ENCODE measurements at places on chromosomes 1 and 21. TPM values are rescaled to one million over a fixed set of nuclear protein-coding genes. Genes with fewer than 3 reads are reported as not detected.

NEK2 gene
- total RNA-seq, result 36.8 TPM

LMOD1 gene
- not detected for total RNA-seq

TMEM61 gene
- not detected for total RNA-seq

RGS18 gene
- total RNA-seq, result not detected

USF1 gene
- total RNA-seq, result 57.5 TPM

ANGPTL1 gene
- not detected for total RNA-seq

TMEM50A gene
- 136 TPM for total RNA-seq

MAN1C1 gene
- total RNA-seq, result 13.3 TPM

RASSF5 gene
- total RNA-seq, result 240 TPM

LRRC3 gene
- total RNA-seq, result 2.8 TPM

OR2L2 gene
- total RNA-seq, result 0.12 TPM

NKAIN1 gene
- total RNA-seq, result not detected

BACE2 gene
- total RNA-seq, result 1.1 TPM

- peak; percentile 94 for DNase-seq
Measured at GRCh38 chr1:16913833-16914662, 7.7 kb upstream of the CROCC start.

- no peak for DNase-seq
Measured at GRCh38 chr21:28337315-28337714, 655.4 kb downstream of the LTN1 start.

DNA sequence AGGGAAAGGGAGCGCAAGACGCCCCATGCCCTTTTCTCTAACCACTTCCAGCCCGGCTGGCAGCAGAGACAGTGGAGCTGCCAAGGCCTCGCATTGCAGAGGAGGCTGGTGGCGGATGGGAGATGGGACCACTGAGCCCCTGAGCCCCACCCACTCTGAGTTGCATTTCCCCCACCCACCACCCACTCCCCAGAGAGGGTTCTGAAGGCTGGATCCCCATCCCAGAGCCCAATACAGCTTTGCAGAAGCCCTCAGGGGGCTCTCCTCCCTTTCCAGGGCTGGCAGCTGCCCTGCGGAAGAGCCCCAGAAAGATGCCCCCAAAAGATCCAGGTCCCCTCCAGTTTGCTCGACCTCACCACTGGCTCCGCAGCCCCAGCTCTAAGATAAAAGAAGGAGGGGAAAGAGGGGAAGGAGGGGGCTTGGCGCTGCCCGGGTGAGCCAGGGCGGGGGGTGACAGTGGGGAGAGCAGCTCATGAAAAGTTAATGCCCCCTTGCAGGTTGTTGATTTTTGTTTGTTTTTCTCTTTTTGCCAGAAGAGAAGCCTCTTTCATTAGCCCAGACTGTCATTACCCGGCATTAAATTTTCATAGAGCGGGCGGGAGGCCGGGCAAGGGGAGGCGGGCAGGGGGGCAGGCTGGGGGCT is 38.4 kb upstream of the CASZ1 start:
- no peak for DNase-seq

GRCh38 chr1:208172423-208173145 is 71.6 kb downstream of the PLXNA2 start:
- no peak for DNase-seq

DNA sequence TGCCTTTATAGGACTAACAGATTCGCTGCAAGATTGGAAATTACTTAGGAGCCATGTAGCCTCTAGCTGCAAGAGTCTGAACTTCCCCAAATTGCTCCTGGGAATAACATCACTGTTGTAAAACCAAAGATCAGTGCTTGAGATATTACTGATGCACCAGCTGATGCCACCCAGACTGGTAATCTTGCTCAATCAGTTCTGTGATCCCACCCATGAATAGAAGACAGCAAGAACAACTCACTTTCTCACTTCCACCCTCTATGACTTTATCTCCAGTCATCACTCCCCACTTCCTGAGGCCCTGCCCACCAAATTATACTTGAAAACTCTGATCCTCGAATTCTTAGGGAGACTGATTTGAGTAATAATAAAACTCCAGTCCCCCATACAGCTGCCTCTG is 1011.1 kb downstream of the PLA2G4A start:
- no peak for DNase-seq

- no peak for DNase-seq
Measured at GRCh38 chr1:74699331-74699730, 25.7 kb upstream of the ERICH3 start.

GRCh38 chr1:53362851-53363642 is 35.2 kb upstream of the LRP8 start:
- DNase-seq, result no peak

- DNase-seq, result no peak
Measured at GRCh38 chr1:88210103-88210787, 473.8 kb upstream of the PKN2 start.

DNA sequence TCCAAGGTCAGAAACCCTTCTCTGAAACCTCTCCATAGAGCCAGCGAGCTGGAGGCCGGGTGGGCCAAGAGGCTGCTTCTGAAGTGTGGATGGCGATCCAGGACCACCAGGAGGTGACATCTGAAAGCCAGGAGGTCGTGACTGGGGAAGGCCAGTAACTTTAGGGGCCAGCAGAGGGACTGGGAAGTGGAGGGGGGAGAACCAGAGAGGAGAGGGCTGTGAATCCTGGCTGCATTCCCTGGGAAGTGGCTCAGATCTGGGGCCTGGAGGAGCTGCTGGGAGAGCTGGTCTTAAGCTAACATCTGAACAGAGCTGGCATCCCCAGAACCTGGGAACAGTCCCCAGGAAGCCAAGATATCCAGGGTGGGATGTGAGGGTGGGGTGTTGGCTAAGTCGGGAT is 11.3 kb upstream of the EPHA8 start:
- DNase-seq, result no peak

GRCh38 chr1:92367496-92367895 is 68.6 kb downstream of the RPAP2 start:
- DNase-seq, result no peak

- DNase-seq, result peak; percentile 62
Measured at GRCh38 chr1:211352985-211353515, 26.4 kb downstream of the TRAF5 start.

DNA sequence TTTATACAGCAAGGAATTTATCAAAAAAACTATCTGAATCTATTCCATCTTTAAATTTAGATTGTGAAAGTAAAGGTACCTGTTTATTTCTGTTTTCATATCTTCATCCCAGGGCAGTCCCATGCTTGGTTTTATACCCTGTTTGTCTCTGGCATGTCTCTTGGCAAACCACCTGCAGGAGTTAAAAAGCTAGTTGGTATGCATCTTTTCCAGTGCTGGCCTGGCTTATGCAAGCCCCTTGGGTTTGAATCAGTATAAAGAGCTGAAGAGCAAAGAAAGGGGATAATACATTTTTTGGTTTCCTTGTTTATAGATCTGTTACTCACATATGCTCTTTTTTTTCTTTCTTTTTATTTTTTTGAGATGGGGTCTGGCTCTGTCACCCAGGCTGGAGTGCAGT is 37.8 kb downstream of the LRRC8C start:
- no peak for DNase-seq

- no peak for DNase-seq
Measured at GRCh38 chr1:20439282-20439681, 46.7 kb downstream of the CAMK2N1 start.

DNA sequence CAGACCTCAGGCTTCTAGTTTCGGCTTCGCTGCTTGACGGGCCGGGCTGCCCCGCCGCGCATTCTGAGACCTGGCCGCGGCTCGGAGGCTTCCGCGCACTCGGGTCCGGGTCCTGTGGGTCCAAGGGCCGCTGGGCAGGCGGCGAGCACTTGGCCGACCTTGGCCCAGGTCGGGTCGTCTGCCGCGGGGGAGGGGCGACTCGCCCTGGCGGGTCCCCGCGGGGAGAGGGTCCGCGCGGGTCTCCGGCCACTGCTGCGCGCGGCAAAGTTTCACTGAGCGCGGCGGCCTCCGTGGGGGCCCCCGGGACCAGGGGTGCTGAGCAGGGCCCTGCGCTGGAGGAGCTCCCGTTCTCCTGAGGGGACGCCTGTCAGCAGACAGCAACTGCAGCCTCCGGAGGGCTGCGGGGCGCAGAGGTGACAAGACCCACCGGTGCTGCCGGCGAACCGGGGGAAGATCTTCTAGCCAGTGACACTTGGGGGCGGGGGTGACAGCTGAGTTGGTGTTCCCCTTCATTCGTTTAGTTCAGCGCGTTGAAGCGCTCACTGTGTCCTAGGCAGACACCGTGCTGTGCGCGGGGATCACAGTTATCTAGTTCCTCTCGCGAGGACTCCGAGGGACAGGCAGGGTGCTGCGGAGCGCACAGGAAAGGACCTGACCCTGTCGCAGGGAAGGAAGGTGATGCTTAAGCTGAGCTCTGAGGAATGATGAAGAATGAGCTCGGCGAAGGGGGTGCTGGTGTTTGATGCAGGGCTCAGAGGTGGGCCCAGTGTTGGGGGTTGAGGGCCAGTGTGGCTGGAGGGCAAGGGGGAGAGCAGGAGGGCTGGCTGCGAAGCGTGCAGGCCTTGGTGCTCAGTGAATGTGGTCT is 725 bp downstream of the MTFR1L start:
- DNase-seq, result peak; percentile 79

GRCh38 chr21:35245879-35246278 is 196.8 kb upstream of the RUNX1 start:
- DNase-seq, result no peak

- DNase-seq, result no peak
Measured at GRCh38 chr1:25450891-25451290, 20.2 kb downstream of the MACO1 start.

GRCh38 chr1:209586221-209586740 is 2.8 kb downstream of the CAMK1G start:
- DNase-seq, result no peak

- DNase-seq, result no peak
Measured at GRCh38 chr1:170494369-170494768, 37.6 kb upstream of the GORAB start.

DNA sequence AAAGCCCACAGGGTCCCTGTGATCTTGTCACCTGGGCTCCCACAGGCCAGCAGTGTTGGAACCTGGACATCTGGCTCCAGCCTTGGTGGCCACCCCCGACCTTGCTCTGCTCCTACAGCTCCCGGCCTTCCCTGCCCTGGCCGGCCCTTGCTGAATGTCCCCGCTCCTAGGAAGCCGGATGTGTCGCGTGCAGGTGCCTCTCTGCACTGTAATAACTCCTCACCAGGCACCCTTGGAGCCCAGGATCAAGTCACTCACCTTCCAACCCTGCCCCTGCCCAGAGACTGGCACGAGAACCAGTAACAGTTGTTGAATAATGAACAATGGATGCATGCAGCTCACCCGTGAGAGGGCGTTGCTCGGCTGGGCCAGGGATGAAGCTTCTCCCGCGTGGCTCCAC is 12.1 kb downstream of the PDE9A start:
- DNase-seq, result no peak

DNA sequence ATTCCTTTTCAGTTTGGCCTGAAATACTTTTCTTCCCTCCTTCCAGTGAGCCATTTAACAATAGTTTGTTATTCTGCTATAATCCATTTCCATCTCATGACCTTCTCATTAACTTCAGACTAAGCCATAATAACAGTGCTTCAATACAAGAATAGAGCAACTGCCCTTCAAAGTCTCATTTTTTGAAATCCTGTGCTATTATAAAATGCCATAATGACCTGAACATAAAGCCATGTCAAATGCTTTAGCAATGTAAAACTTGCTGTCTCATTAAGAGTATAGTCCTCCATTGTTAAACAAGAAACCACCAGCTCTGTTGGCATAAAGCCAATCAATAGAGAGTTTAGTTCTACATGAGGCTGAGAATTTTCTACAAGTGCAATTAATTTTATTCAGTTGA is 9.6 kb upstream of the PIGK start:
- DNase-seq, result no peak

- no peak for DNase-seq
Measured at GRCh38 chr1:2512862-2513421, 13.5 kb downstream of the PANK4 start.

- peak; percentile 45 for DNase-seq
Measured at GRCh38 chr1:24503059-24503751, 569 bp downstream of the RCAN3 start.

GRCh38 chr1:241702442-241703373 is 50.6 kb downstream of the WDR64 start:
- DNase-seq, result no peak

DNA sequence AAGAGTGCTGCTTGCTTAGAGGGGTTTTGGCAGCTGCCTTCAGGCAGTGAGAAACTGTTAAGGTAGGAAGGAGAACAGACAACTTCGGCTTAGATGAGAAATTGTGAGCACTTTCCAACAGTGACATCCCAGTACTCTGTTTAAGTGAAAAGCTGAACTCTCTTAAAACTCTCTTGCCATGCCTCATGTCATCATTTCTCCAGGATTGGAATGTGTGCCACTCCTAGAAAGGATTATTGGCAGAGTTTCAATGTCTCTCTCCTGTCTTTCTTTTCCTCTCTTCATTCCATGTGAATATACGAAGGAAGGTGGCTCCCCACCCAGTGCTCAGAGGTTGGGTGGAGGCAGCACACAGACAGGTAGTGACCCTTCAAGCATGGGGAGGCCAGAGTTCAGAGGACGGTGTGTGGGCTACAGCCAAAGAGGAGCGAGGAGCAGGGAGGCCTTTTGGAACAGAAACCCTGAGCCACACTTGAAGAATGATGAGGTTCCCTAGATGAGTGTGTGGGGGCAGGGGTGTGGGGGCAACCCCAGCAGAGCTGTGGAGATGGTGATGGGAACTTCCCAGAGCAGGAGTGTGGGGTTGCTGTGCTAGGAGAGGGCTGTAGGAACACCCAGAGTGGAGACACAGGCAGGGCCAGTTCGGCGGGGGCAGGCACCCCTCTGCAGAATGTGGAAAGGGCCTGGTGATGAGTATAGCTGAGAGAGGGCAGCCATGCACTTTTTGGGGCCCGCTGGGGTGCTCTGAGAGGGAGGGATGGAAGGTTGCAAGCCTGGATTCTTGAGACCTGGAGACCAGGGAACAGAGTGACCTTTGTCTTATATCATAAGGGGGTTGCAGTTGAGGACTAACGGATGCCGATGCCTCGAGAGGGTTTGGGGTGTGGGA is 58.8 kb downstream of the GALNT2 start:
- peak; percentile 27 for DNase-seq

- DNase-seq, result no peak
Measured at GRCh38 chr1:248714248-248714647, 11.7 kb upstream of the OR14I1 start.

- DNase-seq, result peak; percentile 19
Measured at GRCh38 chr21:33025489-33026442, at the start of gene OLIG2. OLIG2 (plus strand) TSS chr21:33025935; CDS start chr21:33026863, 928 bp downstream.

- DNase-seq, result no peak
Measured at GRCh38 chr21:34690041-34690792, 21.4 kb downstream of the CLIC6 start.

- no peak for DNase-seq
Measured at GRCh38 chr1:151128800-151129199, 17.6 kb downstream of the SEMA6C start.

- no peak for DNase-seq
Measured at GRCh38 chr1:74971982-74972381, 162.2 kb upstream of the LHX8 start.

DNA sequence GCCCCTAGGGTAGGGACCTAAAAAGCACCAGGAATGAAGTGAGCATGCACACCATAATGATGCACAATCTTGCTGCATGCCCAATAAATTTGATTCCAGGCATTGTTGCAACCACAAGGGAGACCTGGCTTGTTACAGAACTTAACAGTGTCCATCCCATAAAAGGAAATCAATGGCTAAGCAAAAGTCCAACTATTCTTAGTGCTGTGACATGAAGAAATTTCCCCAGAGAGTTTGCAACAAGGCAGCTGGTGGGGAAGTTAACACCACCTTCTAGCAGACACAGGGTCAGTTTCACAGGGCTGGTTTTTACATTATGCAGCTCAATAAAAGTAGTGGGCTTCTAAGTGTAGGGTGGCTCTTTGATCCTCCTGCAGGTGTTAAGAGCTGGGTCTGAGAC is 221.1 kb downstream of the KCNJ6 start:
- DNase-seq, result no peak
